T-helper 17 cell (primary cell): ENCODE measurements at places on chromosomes 6 and 20. TPM values are rescaled to one million over a fixed set of nuclear protein-coding genes. Genes with fewer than 3 reads are reported as not detected.

GRCh38 chr6:150687508-150687907 is 87.8 kb downstream of the PLEKHG1 start:
- DNase-seq: no peak

DNA sequence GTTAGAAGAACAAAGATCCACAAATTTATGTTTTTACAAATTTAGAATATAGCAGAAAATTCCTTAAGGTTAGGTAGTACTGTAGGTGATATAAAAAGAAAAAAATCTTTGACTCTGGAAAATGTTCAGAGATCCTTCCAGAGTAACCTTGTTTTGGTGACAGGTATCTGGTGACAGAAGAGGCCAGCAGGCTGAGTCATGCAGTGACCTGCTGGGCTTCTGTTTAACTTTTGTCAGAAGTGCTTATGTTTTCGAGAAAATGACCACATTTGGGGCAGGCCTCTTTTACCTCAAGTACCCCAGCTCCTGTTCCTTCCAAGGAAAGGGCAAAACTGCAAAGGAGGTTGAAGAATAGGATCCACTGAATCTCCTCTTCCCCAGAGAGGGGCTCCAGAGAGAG is 10.5 kb upstream of the CLDN20 start:
- no peak for DNase-seq

The COL19A1 gene
- 1.5 TPM for total RNA-seq

DNA sequence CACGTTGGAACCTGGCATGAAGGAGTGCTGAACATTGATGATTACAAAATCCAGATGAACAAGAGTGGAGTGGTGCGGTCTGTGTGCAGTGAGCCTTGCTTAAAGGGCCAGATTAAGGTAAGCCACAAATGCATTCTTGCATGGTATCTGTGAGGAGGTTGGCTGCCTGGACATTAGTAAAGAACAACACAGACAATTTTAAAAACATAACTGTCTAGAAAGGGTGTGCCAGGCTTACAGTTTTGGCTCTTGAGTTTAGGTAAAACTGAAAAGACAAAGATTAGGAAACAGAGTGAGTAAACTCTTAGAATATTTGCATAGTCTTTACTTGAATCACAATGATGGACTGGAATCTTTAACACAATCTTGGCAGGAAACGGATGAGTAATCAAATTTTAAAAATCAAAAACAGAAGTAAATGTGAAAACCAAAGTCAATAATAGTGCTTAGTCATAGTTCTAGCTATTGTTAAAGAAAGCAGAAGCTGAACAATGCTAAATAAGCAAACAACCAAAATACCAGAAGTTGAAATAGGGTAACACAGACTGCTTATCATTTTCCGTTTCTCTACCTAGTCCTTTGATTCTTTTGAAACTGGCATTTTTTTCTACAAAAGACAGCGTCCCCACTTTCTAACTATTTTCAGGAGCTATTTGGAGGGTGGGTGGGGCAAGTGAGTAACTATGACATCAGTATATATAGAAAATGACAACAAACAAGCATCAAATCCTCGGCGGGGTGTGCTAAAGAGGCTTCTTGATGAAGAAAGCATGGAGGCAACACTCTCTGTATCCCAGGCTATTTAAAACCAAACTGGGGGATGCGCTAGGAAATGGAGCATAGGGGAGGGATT is 185.8 kb upstream of the RAB32 start:
- no peak for DNase-seq

The C6orf58 gene
- not detected for total RNA-seq

- DNase-seq: no peak
These were observed 6.6 kb upstream of the BTBD9 start for GRCh38 chr6:38646166-38646878.
